ENCODE measurements at places on chromosomes 12 and 14.

DNA sequence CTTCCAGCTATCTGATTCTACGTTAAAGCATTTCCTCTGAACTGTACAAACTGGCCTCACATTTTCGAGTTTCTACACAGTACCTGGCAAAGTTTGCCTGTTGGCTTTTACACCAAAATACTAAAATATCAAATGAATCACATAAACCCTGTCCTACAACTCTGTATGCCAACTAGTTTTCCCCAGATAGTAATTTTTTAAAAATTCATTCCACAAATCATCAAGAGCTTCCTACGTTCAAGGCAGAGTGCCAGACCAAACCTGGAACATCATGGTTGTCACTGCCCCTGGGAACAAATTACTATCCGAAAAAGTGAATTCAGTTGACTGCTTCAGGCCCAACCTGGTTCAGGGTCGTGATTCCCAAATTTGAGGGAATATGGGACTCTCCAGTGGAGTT, 2.1 kb downstream of the TMEM30B start:
- DNase-seq, result no peak

DNA sequence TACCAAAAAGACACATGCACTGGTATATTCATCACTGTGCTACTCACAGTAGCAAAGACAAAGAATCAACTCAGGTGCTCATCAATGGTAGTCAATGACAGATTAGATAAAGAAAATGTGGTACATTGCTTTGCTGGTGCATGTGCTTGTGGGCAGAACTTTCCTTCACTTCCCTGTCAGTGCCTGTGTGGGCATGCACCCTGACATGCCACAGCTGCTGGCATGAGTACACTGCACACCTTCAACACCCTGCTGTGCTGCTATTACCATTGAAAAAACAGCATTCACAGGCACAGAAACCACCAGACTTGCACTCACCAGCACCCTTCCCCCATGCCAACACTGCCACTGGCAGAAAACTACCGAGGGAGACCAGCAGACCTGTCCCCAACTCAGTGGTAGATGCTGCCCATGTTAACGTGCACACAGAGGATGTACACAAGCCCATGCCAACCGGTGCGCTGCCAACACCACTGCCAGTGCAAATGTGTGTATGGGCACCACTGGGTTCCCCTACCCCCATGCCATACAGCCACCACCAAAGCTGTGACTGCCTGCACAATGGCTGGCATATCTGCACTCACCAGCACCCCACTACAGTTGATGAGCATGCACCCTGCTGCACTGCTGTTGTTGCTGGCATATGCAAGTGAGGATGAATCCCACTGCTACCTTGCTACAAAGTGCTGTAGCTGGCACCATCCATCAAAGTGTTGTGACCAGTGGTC, 57.4 kb downstream of the APOBEC1 start:
- DNase-seq, result no peak

DNA sequence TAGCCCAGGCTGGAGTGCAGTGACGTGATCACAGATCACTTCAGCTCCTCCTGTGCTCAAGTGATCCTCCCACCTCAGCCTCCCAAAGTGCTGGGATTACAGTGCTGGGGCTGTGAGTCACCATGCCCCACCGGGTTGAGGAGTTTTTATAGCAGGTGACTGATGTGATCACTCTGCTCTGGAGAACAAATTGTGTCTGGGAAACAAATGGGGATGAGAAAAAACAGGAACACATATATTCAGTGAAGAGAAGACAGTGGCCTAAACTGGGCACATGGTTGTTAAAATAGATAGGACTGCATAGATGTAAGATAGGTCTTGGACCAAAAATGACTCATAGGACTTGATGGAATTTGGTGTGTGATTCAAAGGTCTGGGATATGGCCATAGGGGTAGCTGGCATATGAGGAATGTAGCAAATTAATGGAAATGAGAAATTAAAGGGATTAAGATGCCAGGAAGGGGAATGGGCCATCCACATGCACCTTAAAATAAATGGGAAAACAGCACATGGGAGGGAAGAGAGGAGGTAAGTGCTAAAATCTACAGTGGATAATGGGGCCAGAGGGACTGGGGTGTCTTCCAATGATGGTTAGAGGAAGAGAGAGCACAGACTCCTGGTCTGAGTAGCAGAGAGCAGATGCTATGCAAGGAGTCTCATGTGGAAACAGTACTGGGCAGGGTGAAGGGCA, 11.2 kb downstream of the BCAT1 start:
- DNase-seq, result peak; percentile 59

DNA sequence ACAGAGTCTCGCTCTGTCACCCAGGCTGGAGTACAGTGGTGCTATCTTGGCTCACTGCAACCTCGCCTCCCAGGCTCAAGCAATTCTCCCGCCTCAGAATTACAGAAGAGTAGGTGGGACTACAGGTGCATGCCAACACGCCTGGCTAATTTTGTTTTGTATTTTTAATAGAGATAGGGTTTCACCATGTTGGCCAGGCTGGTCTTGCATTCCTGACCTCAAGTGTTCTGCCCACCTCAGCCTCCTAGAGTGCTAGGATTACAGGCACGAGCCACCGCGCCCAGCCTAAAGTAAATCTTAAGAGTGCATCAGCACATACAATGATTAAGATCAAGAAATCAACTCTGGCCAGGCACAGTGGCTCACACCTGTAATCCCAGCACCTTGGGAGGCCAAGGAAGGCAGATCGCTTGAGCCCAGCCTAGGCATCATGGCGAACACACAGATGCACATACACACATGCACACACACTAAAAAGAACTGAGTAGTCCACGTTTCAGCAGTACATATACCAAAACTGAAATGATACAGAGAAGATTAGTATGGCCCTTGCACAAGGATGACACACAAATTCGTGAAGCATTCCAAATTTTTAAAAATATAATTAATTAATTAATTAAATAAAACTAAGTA, 65.0 kb downstream of the HECTD1 start:
- no peak for DNase-seq

DNA sequence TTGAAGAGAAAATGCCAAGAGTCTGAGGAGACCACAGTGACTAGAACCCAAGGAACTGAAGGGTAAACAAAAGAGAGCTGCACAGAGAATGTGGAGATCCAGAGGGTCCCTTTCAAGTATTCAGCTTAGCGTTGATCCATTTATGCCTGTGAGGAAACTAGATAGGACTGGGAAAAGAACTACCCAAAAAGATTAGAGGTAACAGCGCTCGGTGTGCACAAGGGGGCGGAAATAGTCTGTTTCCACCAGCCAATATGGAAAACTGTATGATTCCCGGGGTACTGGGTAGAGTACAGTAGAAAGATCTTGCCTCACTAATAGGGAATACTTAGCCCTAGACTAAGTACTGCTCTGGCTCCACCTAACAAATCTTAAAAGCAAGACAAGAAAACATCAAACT, 135.5 kb downstream of the DPF3 start:
- no peak for DNase-seq

- no peak for DNase-seq
Observed at GRCh38 chr12:70096759-70097410, 146.3 kb upstream of the CNOT2 start.

DNA sequence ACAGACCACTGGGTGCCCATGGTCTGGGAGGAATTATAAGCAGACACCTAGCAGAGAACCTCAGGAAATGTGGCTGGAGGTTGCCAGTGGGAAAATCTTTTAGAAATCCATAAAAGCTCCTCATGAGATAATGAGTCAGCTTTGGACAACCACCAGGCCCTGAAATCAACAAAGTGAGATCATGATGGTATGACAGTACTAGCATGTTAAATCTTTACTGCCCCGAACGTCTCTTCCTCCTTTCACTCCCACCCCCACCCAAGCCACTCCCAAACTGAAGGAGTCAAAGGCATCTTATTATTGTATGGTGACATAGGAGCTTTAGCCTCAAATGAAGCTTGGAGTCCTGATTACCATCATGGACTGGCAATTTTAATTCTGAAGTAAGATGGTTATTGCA, 240.0 kb downstream of the DIO2 start:
- peak; percentile 39 for DNase-seq

GRCh38 chr14:86826661-86827060, 1166.3 kb downstream of the GALC start:
- DNase-seq, result no peak

DNA sequence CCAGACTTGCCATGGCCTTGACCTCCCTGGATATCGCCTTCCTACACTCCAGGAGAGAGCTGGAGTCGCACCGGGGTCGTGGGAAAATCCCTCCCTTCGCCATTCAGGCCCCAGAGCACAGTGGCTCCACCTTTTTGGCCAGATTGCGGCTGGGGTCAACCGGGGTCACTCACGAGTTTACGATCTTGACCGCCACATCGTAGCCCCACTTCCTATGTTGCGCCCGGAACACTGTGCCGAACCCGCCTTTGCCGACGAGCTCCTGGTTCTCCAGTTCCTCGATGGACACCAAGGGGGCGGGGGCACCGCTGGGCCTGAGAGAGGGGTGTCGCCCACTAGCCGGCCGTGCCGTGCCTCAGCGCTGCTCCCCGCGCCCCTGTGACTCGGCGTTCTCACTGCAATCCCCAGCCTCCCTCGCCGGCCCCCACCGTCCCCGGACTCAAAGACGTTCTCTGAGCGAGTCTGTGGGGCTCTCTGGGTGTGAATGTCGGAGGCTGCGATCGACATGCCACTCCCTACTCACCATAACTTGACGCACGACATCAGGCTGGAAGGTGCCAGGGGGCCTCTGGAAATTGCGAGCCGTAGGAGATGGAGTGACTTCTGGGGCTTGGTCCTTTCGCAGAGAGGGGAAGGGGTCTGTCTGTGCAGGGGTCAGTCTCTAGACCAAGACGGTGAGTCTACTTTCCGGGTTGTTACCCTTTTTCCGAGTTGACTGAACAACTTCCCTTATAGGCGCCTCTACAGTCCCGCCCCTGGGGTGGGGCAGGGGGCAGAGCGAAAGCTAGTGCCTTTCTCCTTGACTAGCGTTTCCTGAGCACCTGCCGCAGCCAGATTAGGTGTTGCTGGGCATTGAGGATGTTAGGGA, at the start of gene RIPK3:
RIPK3 (minus strand) TSS at position 708 of the 868 bp plus-strand sequence; CDS start at position 543, 165 bp downstream.
- no peak for DNase-seq

DNA sequence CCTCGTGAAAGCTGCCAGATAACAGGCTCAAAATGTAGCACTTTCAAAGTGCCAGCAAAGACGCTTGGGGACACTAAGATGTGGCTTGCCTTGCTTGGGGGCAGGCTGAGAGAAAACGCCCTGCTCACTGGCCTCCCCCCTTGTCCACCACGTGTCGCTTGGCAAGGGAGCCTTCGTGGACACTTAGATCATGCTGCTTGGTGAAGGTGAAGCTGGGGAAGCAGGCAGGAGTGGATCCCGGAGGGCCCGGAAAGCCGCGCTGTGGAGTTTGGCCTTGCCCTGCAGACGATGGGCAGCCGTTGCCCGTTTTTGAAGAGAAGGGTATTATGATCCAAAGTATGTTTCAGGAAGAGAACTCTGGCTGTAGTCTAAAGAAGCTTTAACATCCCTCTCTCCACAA, 53.4 kb upstream of the BDKRB2 start:
- no peak for DNase-seq

DNA sequence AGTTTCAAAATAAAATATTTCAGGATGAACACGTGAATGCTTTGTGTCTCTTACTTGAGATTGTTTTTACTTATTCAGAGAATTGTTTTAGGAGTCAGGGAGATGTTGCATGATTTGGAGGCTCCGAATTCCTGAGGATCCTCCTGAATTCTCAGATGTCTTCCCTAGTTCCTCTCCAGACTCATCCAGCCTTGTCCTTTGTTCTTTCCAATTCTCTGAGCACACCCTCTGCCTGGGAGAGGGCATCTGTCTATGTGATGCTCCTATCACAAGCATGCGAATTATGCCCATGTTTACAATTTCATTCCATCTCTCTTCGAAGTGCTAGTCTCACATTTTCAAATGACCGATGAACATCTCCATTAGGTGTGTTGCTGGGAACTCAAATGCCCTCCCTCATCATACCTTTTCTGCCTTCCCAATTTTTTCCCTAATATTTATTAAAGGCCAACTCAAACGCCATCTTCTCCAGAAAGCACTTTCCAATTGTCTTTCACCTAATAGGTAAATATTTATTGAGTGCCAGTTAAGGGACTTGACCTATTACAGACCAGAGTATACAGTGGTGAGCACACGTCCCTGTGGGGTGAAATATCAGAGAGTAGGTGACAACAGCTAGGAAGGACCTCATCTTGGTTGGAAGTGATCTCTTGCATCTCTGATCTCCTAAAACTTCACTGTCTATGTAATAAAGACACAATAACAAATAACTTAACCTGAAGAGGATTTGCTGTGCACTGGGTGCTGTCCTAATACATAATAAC, 64.4 kb downstream of the ARF6 start:
- DNase-seq, result no peak

DNA sequence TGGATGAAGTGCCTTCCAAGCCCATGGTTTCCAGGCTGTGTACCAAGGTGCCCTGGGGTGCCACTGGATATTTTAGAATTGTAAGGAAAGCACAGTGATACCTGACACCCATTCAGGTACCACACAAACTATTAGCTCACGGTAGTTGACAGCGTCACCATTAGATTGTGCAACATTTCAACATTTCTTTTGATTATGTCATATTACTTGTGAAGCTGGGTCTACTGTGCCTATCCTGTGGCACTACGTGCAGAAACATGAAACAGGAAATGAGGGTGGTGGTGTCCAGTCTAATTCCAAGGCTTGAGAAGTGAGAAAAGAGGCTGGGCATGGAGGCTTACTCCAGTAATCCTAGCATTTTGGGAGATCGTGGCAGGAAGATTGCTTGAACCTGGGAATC, 75.5 kb upstream of the CPM start:
- DNase-seq, result peak; percentile 33
